ENCODE measurements at places on chromosomes 6 and 20.

- DNase-seq: peak; percentile 89
Observed at GRCh38 chr20:30811885-30812671, 445.4 kb upstream of the DEFB115 start.

- DNase-seq: no peak
Observed at GRCh38 chr20:16712511-16712947, 17.3 kb upstream of the SNRPB2 start.

- no peak for DNase-seq
Observed at GRCh38 chr6:149306967-149307366, 10.5 kb upstream of the TAB2 start.

DNA sequence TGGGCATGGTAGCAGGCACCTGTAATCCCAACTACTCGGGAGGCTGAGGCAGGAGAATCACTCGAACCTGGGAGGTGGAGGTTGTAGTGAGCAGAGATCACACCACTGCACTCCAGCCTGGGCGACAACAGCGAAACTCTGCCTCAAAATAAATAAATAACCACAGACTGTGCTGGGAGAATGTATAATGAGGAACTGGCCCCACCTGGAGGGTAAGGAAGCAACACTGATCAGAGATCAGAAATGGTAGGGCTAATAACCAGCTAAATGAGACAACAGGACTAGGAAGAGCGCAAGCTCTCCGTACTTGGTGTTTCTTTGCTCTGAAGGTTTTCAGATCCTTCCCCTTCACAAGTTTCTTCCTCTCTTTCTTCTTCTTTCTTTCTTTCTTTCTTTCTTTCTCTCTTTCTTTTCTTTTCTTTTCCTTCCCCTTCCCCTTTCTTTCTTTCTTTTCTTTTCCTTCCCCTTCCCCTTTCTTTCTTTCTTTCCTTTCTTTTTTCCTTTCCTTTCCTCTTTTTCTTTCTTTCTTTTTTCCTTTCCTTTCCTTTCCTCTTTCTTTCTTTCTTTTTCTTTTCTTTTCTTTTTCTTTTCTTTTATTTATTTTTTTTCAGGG is 14.6 kb downstream of the CCM2L start:
- DNase-seq: peak; percentile 20

DNA sequence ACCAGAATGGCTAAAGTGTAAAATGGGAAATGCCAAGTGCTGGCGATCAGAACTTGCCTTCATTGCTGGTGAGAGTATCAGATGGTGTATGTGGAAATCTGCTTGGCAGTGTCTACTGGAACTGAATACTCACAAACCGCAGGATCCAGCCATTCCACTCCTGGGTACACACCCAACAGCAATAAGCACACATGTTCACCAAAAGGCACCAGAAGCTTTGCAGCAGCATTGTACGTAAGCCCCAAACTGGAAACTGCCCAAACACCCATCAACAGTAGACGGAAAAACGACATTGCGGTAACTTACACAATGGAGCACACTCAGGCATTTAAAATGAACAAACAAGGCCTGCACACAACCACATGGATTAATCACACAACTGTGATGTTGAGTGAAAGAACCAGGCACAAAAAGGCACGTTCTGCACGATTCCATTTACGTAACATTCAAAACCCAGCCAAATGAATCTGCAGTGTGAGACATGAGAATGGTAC is 37.3 kb upstream of the BPIFA2 start:
- no peak for DNase-seq

- no peak for DNase-seq
Observed at GRCh38 chr6:147418523-147418922, 90.0 kb upstream of the SAMD5 start.

DNA sequence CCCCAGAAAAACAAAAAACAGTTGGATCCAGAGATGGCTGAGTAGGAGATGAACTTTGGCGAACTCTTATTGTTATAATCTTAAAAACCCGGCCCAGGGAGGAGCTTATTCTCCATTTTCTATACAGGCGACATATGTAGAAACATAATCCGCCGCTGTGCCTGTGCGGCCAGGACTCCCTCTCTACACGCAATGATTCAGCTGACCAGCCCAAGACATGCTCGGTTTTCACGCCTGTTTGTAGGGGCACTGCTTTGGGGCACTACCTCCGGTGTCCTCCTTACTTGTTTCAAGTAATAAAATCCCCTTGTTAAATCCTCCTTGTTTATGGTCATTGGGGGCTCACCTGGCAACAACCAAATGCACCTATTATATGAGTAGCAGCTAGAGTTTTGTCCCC is 89.9 kb downstream of the SEL1L2 start:
- DNase-seq: peak; percentile 26

DNA sequence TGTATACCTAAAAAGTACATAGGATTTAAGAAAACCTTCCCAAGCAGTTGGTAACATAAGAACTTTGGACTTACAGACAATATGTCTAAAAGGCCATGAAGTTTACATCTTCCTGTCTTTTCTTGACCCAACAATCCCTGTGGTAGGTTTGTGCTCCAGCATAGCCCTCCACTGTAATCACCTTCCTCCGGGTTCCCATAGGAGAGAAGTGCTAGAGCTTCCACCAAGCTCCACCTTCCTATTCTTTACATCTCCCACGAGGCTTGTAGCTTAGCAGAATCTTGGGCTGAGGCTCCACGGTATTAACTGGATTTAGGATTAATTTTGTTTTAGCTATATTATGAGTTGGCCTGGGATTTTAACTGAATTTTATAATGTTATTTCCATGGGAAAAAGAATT is 23.3 kb downstream of the ADGRG6 start:
- DNase-seq: peak; percentile 68

- no peak for DNase-seq
Observed at GRCh38 chr6:17088091-17088611, 13.7 kb upstream of the STMND1 start.

GRCh38 chr6:43033496-43034189 is 12.2 kb downstream of the RRP36 start:
- DNase-seq: no peak

DNA sequence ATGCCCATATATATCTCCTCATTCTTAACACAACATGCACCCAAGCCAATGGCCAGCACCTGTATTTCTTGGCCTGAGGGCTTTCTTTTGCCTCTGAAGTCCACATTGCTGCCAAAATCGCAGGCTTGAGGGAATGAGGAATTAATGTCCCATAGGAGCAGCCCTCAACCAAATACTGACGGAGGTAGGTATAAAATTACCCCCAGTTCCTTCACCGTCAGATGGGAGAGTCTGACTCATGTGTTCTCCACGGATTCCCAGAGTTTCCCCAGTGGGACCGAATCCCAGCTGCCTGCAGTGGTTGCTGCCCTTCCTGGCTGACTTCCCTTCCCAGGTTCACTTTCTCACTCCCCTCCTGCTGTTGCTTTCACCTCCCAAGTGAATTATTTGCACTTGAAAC is 602.2 kb upstream of the NOX3 start:
- no peak for DNase-seq

GRCh38 chr6:124887872-124888580 is 74.2 kb upstream of the RNF217 start:
- DNase-seq: no peak

- no peak for DNase-seq
Observed at GRCh38 chr6:18022398-18023231, 35.2 kb upstream of the KIF13A start.

- no peak for DNase-seq
Observed at GRCh38 chr6:36285797-36286196, 15.9 kb downstream of the PNPLA1 start.

- no peak for DNase-seq
Observed at GRCh38 chr20:24698706-24699206, 229.3 kb downstream of the SYNDIG1 start.

- DNase-seq: no peak
Observed at GRCh38 chr6:79246891-79247290, 12.4 kb upstream of the HMGN3 start.

DNA sequence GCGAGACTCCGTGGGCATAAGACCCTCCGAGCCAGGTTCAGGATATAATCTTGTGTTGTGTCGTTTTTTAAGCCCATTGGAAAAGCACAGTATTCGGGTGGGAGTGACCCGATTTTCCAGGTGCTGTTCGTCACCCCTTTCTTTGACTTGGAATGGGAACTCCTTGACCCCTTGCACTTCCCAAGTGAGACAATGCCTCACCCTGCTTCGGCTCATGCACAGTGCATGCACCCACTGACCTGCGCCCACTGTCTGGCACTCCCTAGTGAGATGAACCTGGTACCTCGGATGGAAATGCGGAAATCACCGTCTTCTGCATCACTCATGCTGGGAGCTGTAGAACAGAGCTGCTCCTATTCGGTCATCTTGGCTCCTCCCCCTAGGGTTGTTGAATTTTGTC is 307.7 kb upstream of the DEFB115 start:
- DNase-seq: no peak

GRCh38 chr20:12984069-12984765 is 24.6 kb upstream of the SPTLC3 start:
- no peak for DNase-seq

GRCh38 chr6:10793035-10793434 is 45.3 kb downstream of the MAK start:
- DNase-seq: no peak

GRCh38 chr6:14921170-14921569 is 324.7 kb upstream of the JARID2 start:
- no peak for DNase-seq

GRCh38 chr6:126820634-126821033 is 297.8 kb upstream of the RSPO3 start:
- no peak for DNase-seq

- peak; percentile 29 for DNase-seq
Observed at GRCh38 chr20:60453388-60454246, 495.4 kb downstream of the CDH26 start.

DNA sequence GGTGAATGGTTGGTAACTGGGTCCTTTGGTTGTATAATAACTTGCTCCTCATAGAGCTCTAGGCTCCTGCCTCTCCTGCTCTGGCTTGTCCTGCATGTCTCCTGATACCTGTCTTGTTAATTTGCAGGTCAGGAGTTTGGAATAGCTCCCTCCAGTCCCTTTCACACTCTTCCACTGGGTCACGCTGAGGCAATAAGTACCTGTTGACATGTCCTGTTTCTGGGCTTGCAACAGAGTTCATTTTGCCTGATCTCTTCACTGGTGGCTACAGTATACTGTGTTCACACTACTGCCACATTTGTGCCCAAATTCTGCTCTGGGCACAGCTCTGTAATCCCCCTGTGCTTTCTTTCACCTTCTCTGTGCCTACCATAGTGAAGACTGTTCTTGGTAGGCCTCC is 25.4 kb upstream of the C20orf144 start:
- no peak for DNase-seq

DNA sequence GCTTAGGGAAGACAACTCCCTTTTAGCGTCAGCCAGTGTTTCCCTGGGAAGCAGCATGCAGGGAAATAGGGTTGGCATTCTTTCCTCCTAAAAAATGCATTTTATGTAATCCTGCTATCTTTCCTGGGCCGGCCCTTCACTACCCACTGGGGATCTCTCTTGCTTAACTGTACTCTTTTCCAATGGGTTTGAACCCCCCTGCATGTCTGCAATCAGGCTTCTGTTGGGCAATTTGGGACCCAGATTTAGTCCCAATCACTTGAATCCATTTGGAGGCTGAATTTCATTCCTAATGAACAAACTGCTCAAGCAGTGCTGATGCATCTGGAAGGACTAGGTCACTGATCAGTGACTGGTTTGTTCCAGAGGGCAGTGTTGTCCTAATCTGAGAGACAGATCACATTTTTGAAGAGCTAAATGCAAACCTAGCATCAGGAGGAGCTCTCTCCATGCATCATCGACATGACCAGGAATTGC is 152.0 kb downstream of the TSHZ2 start:
- no peak for DNase-seq

GRCh38 chr20:50226093-50226974 is 35.7 kb downstream of the CEBPB start:
- no peak for DNase-seq

GRCh38 chr6:935582-935981 is 242.6 kb upstream of the EXOC2 start:
- DNase-seq: no peak

GRCh38 chr6:163494279-163494727 is 79.8 kb downstream of the QKI start:
- no peak for DNase-seq

DNA sequence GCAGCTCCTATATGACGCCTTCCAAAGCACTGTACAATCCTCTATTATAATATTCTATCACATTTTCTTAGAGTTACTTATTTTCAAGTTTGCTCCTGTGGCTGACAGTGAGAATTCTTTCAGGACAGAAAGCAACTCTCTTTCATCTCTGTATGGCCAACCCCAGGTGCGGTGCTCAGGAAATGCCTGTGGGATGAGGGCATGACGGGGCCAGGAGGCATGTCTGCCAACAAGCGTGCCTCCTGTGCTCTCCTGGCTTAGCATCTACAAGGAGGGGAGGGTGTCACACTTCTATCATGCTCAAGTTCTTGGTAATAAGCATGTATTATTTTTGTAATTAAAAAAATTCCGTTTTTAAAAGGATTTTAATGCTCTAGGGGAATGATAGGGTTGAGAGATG is 11.4 kb downstream of the MRPL14 start:
- no peak for DNase-seq

DNA sequence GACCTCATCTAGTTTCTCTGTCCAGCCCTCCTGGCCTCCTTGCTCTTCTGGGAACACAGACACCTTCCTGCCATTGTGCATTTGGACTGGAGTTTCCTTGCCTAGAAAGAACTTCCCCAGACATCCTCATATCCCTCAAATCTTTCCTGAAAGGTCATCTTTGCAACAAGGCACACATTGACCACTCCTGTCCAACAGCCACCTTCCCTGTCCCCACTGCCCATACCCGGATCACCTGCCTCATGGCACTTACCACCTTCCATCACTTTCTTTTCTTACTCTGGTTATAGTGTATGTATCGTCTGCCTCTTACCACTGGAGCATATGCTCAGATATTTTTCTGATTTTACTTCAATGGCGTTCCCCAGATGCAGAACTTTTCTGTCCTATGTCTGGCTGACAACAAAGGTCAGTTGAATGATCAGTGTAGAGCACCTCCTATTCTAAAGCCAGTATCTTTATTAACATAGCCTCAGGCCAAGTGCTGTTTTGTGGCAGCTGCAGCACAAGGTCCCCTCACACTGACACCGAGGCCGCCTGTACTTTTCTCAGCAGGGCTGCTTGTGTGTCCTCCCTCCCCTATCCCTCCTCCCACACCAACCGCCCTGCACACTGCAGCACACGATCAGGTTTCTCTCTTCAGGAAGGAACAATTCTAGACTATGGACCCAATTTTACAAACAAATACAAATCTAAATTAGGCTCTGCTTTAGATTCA is 4.1 kb downstream of the HLA-C start:
- DNase-seq: no peak

DNA sequence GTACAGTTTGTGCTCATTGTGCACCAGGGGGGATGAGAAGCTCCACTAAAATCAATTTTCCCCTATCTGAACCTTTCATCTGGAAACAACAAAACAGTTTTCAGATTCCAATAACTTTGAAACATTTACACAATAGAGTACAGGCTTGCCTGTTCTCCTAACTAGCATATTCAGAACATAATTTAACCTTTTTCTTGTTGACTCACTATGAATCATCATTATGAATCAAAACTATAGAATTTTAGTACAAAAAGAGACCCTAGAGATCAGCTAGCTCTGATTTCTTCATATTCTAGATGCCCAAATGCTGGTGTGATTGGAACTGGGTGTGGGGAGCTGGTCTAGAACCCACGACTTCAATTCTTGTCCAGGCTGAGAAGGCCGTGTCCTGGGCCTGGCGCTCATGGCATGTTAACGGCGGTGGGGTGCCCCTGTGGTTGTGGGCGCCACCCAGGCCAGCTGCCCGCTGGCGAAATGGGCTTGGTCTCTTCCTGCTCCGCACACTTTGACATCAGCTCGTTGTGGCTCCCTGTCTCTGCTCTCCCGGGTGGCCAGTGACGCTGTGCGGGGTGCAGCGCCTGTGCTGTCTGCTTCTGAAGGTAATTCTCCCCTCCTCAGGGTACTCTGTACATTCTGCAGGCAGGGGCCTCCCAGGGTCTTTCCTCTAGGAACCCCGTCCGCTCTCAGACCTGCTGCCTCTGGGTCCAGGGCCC is 29.9 kb upstream of the AGPAT4 start:
- DNase-seq: no peak
